ENCODE measurements at places on chromosomes 2 and 18. TPM values are rescaled to one million over a fixed set of nuclear protein-coding genes. Genes with fewer than 3 reads are reported as not detected.

PAX8 gene
- total RNA-seq = 3.5 TPM

PRSS56 gene
- total RNA-seq = not detected

CYP26B1 gene
- 2.2 TPM for total RNA-seq

TBR1 gene
- not detected for total RNA-seq

TEKT4 gene
- total RNA-seq = 0.14 TPM

UBR3 gene
- 39.0 TPM for total RNA-seq

TMEM17 gene
- 3.3 TPM for total RNA-seq

SLC35G4 gene
- total RNA-seq = not detected

SNORC gene
- total RNA-seq = 7.7 TPM

NIF3L1 gene
- total RNA-seq = 16.9 TPM

SATB2 gene
- 6.4 TPM for total RNA-seq

PROM2 gene
- 202 TPM for total RNA-seq

DNMT3A gene
- total RNA-seq = 51.2 TPM

HOXD10 gene
- total RNA-seq = not detected

RTP5 gene
- total RNA-seq = not detected

IL36B gene
- total RNA-seq = not detected

ZNF892 gene
- 7.8 TPM for total RNA-seq

NRP2 gene
- 146 TPM for total RNA-seq

TUBA3E gene
- total RNA-seq = not detected
